ENCODE measurements at places on chromosomes 1 and 21.

- no peak for DNase-seq
These were observed 61.7 kb upstream of the TNFSF4 start for GRCh38 chr1:173268786-173269277.

GRCh38 chr1:44033756-44034155, 2.5 kb upstream of the SLC6A9 start:
- DNase-seq: no peak

- peak; percentile 16 for DNase-seq
These were observed 102.7 kb downstream of the LMX1A start for GRCh38 chr1:165253818-165254254.

- DNase-seq: no peak
These were observed 7.3 kb downstream of the RNU1-2 start for GRCh38 chr1:16903054-16903453.

DNA sequence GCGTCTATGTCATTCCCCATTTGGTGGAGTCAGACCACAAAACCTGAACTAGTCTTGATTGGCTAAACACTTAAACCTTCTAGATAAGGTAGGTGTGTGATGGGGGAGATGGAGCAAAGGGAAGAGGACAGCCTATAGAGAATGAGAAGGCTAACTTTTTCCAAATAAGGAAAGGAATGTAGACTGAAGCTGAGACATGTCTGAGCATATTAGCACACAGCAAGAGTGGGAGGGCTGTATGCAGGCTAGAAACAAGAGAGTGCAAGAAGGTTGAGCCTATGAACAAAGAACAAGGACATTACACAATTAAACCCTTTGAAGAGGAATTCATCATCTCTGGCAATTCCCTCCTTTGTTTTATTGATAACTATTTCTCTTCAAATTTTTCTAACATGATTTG, 89.2 kb upstream of the OLFM3 start:
- no peak for DNase-seq

- DNase-seq: peak; percentile 69
These were observed 1.0 kb upstream of the MFN2 start for GRCh38 chr1:11979028-11979850.

- DNase-seq: peak; percentile 5
These were observed 11.4 kb upstream of the KLHL12 start for GRCh38 chr1:202938287-202938925.

- DNase-seq: no peak
These were observed 201.1 kb upstream of the C1orf87 start for GRCh38 chr1:60274422-60275290.

- DNase-seq: no peak
These were observed 2.6 kb upstream of the FCRLB start for GRCh38 chr1:161718559-161719324.

DNA sequence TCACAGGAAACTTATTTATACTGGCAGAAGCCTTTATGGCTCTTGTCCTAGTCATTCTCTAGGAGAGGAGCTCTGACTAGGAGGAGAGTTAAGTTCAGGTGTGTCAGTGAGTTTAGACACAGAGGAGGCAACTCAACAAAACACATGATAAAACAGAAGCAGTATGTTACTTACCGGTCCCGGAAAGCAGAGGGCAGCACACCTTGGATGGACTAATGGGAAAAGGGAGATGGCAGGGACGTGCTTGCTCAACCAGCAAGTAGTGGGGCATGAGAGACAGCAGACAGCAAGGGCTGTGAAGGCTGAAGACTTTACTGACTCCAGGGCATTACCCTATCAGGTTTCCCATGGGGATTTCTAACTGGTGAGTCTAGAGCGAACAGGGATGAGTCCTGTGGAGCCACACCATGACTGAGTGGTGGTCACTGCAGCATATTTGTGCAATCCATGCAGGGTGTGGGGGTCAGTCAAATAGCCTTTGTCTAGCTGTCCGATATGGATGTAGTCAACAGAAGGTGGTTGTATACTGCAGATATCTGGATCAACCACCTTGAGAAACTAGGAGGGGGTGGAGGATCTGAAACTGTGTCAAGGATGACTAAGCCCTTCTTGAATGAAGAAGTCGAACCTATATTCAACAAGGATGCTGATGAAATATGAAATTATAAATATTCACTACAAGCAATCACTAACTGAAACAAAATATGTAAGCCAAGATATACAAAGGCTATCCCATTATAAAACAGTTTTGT, 596.3 kb upstream of the CHRM3 start:
- no peak for DNase-seq

GRCh38 chr21:43815107-43815613, 25.8 kb downstream of the RRP1 start:
- DNase-seq: peak; percentile 61

Measured in NCI-H146 (cell line).